Caco-2 (cell line): ENCODE measurements at places on chromosomes 2 and 18.

GRCh38 chr18:48077291-48077690, 146.8 kb upstream of the SMAD2 start:
- H3K4me1 ChIP-seq: no peaks in the 10 kb centered on the region
- no peaks in the 10 kb centered on the region for H3K27me3 ChIP-seq
- no peak overlapping the region for H3K4me3 ChIP-seq
- DNase-seq: no peak
- no peaks in the 10 kb centered on the region for H3K36me3 ChIP-seq

- H3K4me1 ChIP-seq: no peaks in the 10 kb centered on the region
- no peak overlapping the region for H3K4me3 ChIP-seq
- no peaks in the 10 kb centered on the region for H3K36me3 ChIP-seq
- no peak for DNase-seq
- H3K27me3 ChIP-seq: no peaks in the 10 kb centered on the region
These were observed 384.5 kb upstream of the MMADHC start for GRCh38 chr2:149972066-149972465.

DNA sequence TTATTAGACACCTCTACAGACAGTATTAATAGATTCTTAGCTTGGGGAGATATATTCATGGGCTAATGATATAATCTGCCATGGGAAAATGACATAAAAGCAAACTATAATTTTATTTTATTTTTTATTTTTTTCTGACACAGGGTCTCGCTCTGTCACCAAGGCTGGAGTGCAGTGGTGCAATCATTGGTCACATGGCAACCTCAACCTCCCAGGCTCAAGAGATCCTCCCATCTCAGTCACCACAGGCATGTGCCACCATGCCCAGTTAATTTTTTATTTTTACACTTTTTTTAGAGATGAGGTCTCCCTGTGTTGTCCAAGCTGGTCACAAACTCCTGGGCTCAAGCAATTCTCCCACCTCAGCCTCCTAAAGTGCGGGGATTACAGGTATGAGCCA, 39.3 kb downstream of the RTN4 start:
- no peak for DNase-seq
- H3K27me3 ChIP-seq: no peaks in the 10 kb centered on the region
- no peak overlapping the region for H3K27ac ChIP-seq
- H3K4me1 ChIP-seq: peaks cover 85% of the 10 kb centered on the region
- no peaks in the 10 kb centered on the region; the same call in 1 of the 2 replicates for H3K36me3 ChIP-seq
- H3K4me3 ChIP-seq: no peak overlapping the region

DNA sequence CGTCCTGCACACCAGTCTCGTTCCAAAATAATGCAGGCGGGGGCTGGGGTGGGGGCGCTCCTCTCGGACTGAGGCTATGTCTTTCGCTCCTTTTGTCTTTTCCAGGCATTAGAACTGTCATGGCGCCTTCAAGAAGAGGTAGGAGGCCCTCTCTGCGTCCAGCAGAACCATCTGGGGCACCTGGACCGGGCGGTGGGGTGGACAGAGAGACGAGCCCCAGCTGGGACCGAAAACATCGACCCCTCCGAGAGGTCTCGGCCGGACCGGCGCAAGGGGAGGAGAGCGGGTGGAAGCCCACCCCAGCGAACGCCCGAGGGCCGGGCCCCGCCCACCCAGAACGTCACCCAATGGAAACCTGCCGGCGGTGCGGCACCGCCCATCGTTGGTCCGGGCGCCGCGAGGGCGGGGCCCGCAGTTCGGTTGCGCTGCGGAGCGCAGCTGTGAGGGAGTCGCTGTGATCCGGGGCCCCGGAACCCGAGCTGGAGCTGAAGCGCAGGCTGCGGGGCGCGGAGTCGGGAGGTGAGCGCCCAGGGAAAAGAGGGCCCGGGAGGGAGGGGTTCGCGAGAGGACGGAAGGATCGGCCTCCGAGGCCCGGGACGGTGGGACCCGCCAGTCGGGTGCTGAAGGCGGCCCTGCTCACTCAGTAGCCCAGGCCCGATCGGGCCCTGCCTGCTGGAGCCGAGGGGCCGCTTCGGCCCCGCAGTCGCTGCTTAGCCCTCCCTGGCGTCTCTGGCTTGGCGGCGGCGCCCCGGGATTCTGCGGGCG, at the start of gene NRBP1:
Gene NRBP1, plus strand, starts transcription at position 419 of the 765 bp plus-strand sequence. CDS start 4,643 bp downstream, outside the sequence.
- DNase-seq: peak; percentile 98
- peak within 1 kb of the TSS; percentile 92 for H3K4me3 ChIP-seq
- H3K27me3 ChIP-seq: no peaks in the 10 kb centered on the region
- peak within 1 kb of the TSS; percentile 94 for H3K27ac ChIP-seq
- peaks cover 2% of the 10 kb centered on the region; the same call in 1 of the 2 replicates for H3K36me3 ChIP-seq

DNA sequence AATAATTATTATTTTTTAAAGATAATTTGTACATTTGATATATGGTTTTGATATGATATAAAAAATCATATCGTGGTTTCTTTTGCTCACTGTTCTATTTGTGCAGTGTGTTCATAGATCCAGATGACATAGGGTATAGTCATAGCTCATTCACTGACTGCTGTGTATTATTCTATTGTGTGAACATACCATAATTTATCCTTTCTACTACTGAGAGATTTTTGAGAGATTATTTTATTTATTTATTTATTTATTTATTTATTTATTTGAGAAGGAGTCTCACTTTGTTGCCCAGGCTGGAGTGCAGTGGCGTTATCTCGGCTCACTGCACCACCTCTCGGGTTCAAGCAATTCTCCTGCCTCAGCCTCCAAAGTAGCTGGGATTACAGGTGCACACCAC, 39.0 kb downstream of the FER1L5 start:
- no peak overlapping the region for H3K27ac ChIP-seq
- no peaks in the 10 kb centered on the region for H3K27me3 ChIP-seq
- no peaks in the 10 kb centered on the region for H3K36me3 ChIP-seq
- no peak for DNase-seq

GRCh38 chr2:37421686-37422085, 77.3 kb downstream of the QPCT start:
- H3K4me3 ChIP-seq: no peak overlapping the region
- H3K4me1 ChIP-seq: peaks cover 4% of the 10 kb centered on the region
- no peak for DNase-seq
- no peak overlapping the region for H3K27ac ChIP-seq
- no peaks in the 10 kb centered on the region for H3K36me3 ChIP-seq
- H3K27me3 ChIP-seq: no peaks in the 10 kb centered on the region

DNA sequence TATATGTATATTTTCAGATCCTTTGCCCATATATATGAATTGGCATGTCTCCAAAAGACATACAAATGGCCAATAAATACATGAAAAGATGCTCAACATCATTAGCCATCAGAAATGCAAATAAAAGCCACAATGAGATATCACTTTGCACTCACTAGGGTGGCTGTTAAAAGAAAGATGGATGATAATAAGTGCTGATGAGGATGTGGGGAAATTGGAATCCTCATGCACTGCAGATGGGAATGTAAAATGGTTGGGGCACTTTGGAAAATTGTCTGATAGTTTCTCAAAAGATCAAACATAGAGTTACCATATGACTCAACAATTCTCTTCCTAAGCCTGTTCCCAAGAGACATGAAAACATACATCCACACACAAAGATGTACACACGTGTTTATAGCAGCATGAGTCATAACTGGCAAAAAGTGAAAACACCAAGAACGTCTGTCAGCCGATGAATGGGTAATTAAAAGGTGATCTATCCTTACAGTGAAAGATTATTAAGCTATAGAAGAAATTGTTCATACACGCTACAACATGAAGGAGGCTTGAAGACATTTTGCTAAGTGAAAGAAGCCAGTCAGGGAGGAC, 19.7 kb downstream of the NGEF start:
- no peak overlapping the region for H3K4me3 ChIP-seq
- H3K27ac ChIP-seq: no peak overlapping the region
- H3K36me3 ChIP-seq: no peaks in the 10 kb centered on the region
- no peaks in the 10 kb centered on the region for H3K27me3 ChIP-seq
- no peaks in the 10 kb centered on the region for H3K4me1 ChIP-seq

GRCh38 chr2:121617042-121617599, 32.1 kb downstream of the CLASP1 start:
- no peak overlapping the region for H3K27ac ChIP-seq
- no peak overlapping the region for H3K4me3 ChIP-seq
- no peaks in the 10 kb centered on the region for H3K36me3 ChIP-seq
- DNase-seq: no peak
